Activated T-helper 1 cell treated with anti-CD3 and anti-CD28 coated beads, Interleukin-2, amount 50 U/mL, for 16 hours (primary cell): ENCODE measurements at places on chromosomes 11 and 22.

GRCh38 chr11:20275987-20276965 lies 87.2 kb upstream of the HTATIP2 start:
- no peak for DNase-seq

- DNase-seq, result no peak
Observed at GRCh38 chr22:38935023-38935422, 22.4 kb upstream of the APOBEC3A start.

DNA sequence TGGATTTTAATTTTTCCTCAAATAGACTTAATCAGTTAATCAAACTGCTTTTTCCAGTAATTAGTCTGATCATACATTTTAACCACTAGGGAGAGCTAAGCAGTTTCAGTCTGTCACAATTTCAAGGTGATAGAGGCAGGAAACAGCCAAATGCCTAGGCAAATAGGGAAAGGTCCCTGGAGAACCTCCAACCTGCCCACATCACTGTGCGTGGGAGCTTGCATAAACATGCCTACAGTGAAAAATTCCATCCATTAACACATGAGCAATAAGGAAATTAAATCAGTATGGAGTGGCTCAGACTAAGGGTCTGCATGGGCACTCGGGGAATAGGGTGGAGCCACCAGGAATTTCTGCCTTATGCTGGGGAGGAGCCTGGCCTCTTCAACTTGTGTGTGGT lies 74.6 kb downstream of the AASDHPPT start:
- no peak for DNase-seq

DNA sequence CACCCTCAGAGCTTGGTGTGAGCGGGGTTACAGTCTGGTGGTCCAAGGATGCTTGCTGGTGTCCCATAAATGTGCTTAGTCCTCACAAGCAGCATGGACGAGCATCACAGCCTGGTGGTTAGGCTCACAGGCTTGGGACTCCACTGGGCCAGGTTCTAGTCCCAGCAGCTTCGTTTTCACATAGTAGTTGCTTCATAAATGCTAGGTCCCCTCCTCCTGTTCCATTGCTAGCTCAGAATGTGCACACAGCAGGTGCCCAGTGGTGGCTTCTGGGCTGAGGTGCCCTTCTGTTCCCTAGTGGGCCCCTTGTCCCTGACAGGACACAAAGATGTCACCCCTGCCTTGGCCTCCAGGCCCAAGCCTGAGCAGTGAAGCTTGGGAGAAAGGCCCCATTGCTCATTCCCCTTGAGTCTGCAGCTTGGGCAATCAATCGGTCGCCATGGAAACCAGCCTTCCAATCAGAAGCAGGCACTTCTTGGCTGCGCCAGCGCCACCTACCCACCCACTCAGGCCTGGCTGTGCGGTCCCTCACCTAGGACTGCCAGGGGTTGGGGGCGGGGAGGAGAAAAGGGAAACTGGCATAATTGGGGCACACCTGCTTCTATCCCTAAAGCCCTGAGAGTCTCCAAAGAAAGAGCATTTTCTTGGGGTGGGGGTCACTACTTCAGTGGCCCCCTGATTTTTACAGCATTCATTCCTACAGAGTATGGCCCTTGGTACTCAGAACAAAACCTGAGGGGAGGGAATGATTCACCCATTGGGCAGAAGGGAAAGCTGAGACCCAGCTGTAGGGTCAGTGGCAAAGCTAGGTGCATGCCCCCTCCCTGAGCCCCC lies 48.1 kb downstream of the CYTH4 start:
- no peak for DNase-seq

- DNase-seq, result no peak
Observed at GRCh38 chr11:70470127-70470526, 71.8 kb downstream of the CTTN start.

DNA sequence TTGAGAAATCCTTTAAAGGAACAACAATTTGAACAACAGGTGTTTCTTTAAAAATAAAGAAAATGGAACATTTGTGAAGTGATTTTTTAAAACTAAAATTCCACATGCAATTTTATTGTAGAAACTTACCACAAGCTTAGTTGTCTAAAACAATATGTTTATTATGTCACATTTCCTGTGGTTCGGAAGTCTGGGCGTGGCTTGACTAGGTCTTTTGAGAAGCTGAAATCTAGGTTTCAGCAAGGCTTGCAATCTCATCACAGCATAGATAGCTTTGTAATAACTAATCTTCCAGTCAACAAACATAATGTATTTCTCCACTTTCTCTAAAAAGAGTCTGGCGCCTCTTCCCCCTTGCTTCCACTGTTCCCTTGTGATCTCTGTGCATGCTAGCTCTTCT lies 27.0 kb downstream of the MS4A6A start:
- no peak for DNase-seq

- no peak for DNase-seq
Observed at GRCh38 chr22:29136782-29137700, 64.2 kb downstream of the KREMEN1 start.

- no peak for DNase-seq
Observed at GRCh38 chr11:103596315-103596714, 440.1 kb upstream of the DDI1 start.

- no peak for DNase-seq
Observed at GRCh38 chr11:7609015-7609414, 64.3 kb downstream of the CYB5R2 start.
